ENCODE measurements at places on chromosomes 5 and 9.

DNA sequence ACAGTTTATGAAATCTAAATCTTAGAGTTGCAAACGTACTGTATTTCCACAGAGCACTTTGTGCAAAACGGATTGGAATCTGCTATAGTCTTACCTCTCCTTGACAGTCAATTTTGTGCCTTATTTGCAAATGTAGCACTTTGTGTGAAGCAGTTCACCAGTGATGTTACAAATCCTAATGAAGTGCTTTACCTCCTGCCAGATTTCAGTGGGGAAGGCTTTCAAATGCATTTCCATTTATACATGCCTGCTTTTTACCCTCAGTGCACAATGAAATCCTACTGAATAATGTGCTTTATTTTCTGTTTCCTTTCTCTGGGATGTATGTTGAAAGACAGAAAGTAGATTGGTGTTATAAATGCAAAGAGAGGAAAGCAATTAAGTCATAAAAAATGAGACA is 2141.6 kb upstream of the C9orf72 start:
- no peak for DNase-seq

GRCh38 chr5:83026930-83027687 is 50.1 kb downstream of the TMEM167A start:
- DNase-seq, result no peak

- DNase-seq, result no peak
Observed at GRCh38 chr5:135876146-135876545, 19.5 kb downstream of the IL9 start.

GRCh38 chr9:107732781-107733522 is 243.4 kb upstream of the KLF4 start:
- DNase-seq, result no peak

- DNase-seq, result no peak
Observed at GRCh38 chr5:179180061-179180610, 120.0 kb downstream of the ZNF354C start.

DNA sequence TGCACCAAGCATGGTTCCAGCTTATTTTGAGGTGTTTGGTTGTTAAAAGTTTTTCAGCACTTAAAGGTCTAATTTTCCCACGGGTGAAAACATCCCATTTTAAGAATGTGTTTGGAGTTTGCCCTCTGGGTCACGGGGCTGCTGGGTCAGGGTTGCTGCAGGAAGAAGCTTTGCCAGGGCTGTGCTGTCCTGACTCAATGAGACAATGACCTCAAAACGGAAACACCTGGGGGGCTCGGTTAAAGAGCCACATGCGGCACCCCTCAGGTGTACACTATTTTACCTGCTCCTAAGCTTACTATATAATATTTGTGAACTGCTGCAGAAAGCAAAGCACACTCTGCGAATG is 27.6 kb downstream of the UBE2QL1 start:
- no peak for DNase-seq

DNA sequence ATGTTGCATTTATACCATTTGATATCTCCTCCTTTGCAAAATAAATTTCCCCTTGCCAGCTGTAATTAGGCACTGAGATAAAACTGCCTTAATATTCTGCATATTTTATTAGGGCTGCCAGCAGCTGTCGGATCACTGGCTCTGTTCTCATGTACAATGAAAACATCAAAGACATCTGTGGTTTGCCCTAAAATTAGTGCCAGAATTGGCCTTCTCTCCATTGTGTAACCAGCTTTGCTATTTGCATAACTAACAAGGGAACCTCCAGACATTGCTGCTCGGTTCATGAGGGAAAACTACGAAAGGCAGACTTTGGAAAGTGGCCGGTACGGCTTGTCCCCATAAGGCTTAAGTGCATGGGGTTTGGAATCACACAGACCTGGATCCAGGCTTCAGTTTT is 45.5 kb upstream of the KIF2A start:
- no peak for DNase-seq

DNA sequence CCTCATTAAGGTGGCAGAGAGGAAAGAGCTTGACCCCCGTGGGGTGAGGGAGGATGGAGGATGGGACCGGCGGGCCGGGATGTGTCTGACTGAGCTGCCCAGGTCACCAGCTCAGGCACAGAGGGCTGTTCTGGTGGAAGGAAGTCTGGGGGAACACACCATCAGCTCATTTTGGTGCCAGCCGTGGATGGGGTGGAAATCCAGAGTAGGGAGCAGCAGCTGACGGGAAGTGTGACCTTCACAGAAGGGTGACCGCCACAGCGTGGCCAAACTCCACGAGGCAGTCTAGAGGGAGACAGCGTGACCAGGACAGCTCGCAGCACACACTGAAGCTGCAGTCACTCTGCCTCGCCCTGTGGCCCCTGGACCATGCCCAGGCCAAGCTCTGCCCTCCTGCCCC is 45.3 kb upstream of the PHYKPL start:
- no peak for DNase-seq

DNA sequence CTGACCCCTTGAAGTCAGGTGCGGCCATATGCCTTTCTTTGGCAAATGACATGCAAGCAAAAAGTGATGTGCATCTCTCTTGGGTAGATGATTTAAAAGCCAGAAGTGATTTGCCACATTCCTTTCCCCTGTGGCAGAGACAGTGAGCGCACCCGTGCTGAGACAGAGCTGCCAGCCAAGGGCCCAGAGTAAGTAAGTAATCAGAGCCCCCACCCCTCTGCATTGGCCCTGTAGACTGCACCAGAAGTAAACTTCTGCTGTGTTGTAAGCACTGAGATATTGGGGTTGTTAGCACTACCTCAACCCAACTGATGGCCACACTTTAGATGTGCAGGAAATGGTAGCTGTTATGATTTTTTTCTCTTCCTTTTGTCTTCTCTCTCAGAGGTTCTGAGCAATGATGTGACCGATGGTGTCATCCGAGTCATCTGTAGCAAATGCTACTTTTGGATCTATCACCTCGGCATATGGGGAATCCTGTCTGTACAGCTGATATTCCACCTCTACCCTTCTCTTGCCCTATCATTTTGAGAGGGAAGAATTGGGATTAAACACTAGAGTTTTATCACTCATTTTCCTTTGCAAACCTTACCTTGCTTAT is 58.0 kb downstream of the DOCK2 start:
- no peak for DNase-seq

GRCh38 chr9:136671646-136672430 is 9.1 kb downstream of the EGFL7 start:
- peak; percentile 83 for DNase-seq

DNA sequence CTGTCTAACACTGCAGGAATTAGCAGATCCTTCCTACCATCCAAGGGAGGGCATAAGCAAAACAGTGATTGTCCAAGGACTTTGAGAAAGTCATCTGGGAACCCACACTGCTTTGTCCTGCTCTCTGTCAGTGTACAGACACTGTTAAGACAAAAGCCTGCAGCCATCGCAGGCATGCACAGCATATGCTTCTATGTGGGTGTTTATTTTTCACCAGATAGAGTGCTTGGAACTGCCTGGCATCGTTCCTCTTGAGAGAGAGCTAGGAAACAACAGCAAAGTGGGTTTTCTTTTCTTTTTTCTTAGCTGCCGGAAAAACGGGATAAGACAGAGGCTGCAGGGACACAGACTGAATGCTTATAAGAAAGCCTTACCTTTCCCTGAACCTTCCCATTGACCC is 212.3 kb downstream of the ICE1 start:
- no peak for DNase-seq

DNA sequence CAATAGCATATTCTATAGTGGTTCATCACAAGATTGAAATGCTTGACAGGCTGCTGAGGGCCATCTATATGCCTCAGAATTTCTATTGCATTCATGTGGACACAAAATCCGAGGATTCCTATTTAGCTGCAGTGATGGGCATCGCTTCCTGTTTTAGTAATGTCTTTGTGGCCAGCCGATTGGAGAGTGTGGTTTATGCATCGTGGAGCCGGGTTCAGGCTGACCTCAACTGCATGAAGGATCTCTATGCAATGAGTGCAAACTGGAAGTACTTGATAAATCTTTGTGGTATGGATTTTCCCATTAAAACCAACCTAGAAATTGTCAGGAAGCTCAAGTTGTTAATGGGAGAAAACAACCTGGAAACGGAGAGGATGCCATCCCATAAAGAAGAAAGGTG is 43.8 kb downstream of the GCNT1 start:
- no peak for DNase-seq

GRCh38 chr9:1713841-1714240 is 301.3 kb upstream of the SMARCA2 start:
- no peak for DNase-seq
